Esophagus mucosa (tissue), 1 donor: ENCODE measurements at places on chromosomes 11 and 22. TPM values are rescaled to one million over a fixed set of nuclear protein-coding genes. Genes with fewer than 3 reads are reported as not detected.
A peak's percentile ranks its signal among the peaks of the same experiment; 100 is the strongest.

DNA sequence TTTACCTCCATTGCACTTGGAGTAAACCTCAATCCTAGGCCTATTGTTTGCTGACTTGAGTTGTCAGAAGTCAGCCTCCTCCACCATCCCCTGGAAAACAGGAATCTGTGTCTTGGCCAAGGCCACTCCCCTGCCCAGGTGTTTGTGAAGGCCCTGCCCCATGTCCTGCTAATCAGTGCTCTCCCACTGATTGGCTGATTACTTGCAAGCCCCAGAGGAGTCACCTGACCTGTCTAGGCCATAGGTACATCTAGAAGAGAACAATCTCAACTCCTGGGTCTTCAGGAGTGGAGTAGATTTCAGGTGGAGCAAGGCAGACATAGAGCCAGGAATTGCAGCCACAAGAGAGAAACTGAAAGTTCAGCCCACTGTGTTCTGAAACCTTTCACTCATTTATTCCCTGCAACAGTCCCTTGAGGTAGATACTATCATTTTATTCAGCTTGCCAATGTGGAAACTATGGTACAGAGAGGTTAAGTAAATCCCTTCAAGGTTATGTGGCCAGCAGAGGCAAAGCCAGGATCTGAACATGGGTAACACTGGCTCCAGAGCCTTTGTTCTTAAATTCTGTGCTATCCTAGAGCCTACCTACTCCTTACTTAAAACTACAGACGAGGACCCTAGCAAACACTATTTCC lies 10.4 kb downstream of the OAF start:
- peak; percentile 56 for ATAC-seq

RGL4 gene
- not detected for total RNA-seq

GLB1L2 gene
- 2.2 TPM for total RNA-seq

NCAPD3 gene
- 13.1 TPM for total RNA-seq

SLN gene
- total RNA-seq: 0.52 TPM

OR2AG2 gene
- total RNA-seq: 0.04 TPM
